Amygdala (tissue), 56 donors: ENCODE measurements at places on chromosomes 12 and 14.

DNA sequence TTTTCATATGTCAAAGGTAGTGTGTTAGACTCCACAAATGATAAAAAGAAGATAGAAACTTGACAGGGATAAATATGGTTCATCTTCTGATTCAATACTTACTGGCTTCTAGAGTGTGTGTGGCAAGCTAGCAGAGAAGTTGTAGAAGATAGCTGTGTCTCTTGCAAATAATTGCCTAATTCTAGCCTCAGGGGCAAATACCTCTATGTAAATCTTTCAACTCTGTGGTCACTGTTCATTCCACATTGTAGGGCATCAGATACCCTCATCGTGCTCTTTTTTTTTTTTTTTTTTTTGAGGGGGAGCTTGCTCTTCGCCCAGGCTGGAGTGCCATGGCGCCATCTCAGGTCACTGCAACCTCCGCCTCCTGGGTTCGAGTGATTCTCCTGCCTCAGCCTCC, 1.7 kb downstream of the OLR1 start:
- DNase-seq: no peak

DNA sequence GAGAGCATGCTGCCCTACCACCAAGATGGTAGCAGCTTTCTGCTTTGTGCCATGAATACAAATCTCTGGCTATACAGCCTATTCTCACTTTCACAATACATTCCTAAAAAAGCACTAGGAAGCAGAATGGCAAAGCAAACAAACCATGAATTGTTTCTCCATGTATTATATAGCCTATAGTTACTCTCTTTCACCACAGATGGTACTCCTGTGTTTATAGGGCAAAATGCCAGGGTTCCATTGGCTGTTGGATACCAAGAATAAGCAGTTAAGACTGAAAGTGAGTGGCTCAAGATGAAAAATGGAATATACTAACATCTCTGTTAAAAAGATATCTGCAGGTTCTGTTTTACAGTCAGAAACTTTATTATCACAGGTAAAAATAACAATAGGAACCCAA, 11.1 kb downstream of the ARF3 start:
- DNase-seq: no peak

DNA sequence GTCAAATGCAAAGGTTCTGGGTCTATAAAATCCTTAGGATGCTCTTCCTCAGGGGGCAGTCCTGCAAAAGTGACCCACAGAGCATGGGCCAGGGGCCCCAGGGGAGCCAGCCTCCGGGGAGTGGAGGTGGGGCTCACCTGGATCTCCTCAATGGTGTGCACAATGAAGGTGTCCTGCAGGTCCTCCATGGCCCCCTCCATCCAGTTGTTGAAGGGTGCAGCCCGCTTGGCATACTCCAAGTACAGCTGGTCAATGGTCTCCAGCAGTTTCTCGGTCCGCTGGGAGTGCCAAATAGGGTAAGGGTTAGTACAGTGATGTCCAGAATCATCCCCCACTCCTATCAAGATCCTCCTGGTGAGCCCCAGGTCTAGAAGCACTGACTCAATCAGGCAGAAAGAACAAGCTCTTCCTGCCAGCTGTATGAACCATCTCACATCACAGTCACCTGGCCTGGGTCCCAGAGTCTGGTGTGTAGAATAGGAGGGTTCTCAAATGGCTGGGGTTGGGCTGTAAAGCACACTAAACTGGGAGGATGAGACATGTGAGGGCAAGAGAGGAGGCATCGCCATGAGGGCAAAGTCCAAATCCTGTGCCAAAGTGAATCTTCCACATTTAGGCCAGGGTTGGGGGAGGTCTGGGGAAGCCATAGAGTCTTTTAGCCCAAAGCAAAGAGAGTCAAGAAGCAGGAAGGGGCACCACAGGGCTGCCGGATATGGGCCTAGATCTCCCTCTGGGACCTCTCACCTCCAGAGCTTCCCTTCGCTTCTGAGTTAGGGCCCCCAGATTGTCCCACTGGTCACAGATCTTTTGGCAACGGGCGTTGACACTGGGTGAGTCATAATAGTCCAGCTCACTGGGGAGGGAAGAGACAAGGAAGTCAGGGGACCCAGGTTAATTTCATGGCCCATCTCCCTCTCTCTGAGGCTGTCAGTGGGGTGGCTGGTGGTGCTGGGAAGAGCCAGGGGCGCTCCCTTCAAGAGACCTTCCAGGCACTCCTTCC, 91.5 kb upstream of the ZFP36L1 start:
- DNase-seq: no peak

DNA sequence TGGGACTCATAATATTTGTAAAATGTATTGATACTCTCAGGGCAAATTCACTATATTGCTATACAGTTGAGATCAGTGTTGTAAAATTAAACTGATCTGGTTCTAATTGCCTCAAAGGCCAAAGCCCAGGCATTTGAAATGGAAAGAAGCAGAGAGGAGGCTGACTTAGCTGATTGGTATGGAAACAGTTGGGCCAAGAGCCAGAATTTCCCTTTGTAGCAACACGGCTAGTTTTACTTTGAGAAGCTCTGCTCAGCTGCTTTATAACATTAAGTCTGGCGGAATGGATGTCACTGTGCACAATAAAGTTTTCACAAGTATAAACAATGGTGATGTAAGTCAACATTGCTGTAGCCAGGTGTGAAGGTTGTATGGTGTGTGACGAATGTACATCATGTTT, 186.4 kb downstream of the MSRB3 start:
- DNase-seq: no peak

DNA sequence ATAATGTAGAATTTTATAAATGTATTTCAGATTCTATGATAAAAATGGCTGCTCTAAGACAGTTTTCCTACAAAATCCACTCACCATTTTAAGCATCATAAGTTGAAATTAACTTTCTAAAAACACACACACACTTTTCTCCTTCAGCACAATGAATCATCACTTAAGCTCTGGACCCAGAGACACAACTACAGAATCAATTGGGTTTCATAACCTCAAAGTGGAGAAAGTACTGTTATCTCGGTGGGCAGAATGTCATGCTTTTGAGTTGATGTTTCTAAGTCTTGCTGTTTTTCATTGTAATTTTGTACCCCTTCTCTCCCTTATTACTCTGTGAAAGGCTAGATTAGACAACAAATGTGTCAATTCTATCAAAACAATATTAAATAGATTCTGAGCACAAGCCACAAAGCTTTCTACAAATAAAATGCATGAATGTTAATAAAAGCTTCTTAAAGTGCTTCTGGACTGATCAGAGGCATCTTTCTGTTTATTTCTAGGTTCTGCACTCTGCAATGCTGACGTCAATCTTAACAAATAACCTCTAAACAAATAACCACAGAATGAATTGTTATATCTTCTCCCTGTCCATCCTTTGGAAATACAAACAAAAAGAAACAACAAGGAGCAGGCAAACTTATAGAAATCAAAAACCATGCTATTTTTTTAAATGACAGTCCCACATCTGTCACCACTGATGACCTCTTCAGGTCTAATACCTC, 8.2 kb downstream of the IPO8 start:
- DNase-seq: no peak

DNA sequence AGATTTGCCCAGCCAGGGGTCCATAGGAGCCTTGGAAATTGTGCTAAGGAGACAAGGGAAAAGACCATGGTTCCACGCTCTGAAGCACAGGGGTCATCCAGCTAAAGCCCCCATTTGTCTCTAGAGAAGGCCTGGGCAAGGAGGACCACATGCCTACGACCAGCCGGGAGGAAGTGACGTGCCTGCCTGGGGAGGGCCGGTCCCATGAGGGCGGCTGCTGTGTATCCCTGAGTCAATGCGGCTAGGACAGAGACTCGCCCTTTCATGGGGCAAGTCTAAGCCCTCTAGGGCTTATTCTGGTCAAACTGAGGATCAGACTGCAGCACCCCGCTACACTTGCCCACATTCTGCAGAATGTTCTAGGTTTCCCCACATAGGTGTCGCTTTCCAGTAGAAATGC, 20.6 kb upstream of the RIN3 start:
- DNase-seq: no peak

GRCh38 chr14:39446131-39446744, 14.0 kb upstream of the FBXO33 start:
- no peak for DNase-seq

DNA sequence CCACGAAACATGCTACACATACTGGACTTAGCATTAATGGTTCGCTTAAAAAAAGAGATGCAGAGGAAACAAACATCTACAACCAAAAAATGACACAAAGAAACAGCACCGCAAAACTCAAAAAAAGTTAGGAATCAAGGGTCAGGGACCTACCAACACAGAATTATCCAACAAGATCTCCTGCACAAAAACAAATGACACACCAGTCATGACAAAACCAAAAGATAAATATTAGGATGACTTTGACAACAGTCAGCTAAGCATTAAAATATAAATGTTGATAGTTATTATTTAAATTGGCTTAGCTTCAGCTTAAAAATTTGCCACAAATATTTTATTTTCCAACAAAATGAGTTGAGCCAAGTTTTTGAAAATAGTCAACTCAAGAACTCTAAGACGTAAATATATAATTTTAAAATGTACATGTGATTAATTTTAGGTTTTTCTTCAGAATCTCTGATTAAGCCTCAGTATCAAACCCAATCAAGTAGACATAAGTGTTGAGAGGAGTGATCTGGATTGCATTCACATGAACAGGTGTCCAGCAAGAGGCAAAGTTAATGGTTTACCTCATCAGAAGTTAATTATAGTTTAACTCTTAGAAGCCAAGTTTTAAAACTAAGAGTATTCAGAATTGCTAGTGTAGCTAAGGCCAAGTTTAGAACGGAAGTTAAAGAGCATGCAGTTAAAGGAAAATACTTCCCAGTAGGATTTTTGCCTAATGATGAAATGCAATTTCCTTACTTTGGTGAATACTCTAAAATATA, 79.9 kb downstream of the HEATR5A start:
- DNase-seq: no peak
